ENCODE measurements at places on chromosomes 5 and 9.

DNA sequence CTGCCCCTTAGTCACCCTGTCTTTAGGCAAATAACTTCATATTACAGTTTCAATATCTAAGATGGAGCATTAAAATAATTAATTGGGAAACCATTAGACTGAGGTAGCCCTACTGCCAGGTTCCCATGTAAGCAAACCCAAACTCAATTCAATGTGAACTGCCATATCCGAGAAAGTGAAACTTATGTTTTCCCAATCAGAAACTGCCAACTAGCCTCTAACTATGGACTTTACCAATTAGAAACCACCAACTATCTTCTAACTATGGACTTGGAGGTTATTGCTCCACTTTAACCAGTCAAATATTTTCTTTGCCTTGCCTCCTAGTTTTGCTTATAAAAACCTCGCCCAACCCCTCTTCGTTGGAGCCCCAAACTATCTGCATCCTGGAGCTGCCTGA is 218.5 kb downstream of the ENC1 start:
- no peak for DNase-seq

GRCh38 chr9:89139455-89139854 is 39.2 kb downstream of the SHC3 start:
- no peak for DNase-seq

GRCh38 chr9:123655681-123656423 is 274.1 kb downstream of the DENND1A start:
- DNase-seq, result no peak

GRCh38 chr5:22663134-22663533 is 190.0 kb downstream of the CDH12 start:
- no peak for DNase-seq

DNA sequence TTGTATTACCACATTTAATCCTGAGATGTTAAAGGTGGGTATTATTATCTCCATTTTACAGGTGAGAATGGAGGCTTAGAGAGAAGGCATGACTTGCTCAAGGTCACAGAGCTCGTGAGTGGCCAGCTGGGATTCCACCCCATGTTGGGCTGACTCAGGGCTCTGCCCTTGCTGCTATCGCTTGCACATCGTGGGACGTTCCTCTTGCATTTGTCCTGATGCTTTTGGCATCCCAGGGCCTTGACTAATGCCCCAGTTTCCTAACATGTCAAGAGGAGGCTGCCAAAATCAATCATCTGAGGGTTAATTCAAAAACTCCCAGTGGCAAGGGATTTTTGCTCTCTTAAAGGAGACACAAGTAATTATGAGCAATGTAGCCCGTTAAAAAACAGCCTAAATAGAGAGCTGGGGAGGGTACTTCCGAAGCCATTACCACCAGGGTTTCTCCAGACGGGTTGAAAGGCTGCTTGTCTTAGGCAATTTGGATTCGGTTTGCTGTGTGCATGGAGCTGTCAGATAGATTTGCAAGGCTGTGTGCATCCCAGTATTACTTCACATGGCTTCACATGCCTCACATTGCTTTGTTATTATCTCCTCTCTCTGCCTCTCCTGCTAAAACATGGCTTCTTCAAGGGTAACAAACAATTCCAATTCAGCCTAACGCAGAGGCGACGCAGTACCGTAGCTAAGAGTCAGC is 347.4 kb downstream of the DRD1 start:
- peak; percentile 93 for DNase-seq

DNA sequence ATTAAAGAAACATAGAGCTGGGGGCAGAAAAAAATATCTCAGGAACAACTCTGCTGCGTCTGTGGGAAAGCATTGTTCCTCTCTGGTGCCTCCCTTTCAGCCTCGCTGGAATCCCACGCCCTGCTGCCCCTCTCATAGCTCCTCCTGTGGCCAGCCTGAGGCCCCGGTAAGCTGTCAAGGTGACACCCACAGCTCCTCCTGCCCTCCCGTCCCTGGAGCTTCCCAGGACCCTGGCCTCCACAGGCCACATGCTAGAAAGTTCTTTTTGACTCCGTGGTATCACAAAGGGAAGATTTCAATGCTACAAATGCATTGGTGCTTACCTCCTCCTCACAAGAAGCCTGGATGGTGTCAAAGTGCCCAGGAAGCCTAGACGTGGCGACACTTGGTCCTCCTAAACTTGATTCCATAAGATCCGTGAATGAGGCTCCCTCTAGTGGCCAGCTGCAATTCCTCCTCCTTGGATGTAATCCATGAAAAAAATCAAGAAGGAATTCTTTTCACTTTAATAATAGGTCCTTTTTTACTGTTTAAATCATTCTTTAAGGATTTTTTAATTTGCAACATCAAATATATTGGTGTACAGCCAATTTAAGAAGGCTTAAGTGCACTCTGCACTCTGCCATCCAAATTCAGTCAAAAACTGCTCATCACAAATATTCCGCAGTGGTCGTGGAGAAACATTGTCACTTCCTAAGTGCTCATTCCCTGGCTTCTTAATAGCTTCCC is 104.9 kb downstream of the CFAP90 start:
- DNase-seq, result peak; percentile 91

DNA sequence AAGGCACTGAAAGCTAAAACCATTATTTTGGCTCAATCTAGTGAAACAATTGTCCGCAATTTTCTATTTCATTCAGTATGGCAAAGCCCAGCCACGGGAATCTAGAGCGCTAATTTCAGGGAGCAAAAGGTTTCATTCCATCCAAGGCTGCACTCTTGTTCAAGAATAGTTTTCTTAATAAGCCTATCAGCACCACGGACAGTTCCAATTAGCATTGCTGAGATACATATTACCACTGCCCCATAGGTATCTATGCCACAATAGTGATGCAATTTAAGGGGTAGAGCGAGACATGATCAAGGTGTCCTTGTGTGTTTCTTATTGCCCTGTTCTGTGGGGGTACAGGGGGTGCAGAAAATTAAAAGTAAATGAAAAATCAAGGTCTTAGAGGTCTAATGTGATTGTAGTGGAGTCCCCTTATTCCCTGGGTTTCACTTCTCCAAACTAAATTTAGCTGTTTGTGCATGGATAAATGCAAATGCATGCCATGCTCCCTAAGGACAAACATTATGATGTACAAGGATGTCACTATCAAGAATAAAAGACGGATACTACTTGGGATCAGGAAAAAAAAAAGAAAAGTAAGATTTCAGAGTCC is 45.5 kb downstream of the SPOCK1 start:
- DNase-seq, result peak; percentile 85

GRCh38 chr5:61159070-61159469 is 3.2 kb downstream of the SMIM15 start:
- DNase-seq, result no peak

GRCh38 chr5:135034963-135035677 is 1.1 kb upstream of the PITX1 start:
- no peak for DNase-seq

DNA sequence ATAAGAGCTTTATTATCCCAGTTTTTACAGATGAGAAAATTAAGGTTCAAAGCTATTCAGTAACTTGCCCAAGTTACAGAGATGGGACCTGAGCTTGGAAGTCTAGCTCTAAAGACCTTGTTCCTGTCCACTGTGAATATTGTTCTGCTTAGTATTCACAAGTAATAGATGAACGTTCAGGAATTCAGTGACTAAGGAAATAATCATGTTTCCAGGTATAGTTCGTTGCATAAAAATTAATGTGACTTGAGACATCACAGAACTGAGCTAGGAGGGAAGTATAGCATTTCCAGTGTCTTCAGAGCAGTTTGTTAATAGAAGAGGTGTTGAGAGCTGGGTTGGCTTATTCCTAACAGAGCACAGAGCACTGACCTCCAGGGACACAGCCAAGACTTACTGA is 136.1 kb downstream of the FGF1 start:
- no peak for DNase-seq

- no peak for DNase-seq
Observed at GRCh38 chr9:32957358-32957757, 44.1 kb downstream of the APTX start.

DNA sequence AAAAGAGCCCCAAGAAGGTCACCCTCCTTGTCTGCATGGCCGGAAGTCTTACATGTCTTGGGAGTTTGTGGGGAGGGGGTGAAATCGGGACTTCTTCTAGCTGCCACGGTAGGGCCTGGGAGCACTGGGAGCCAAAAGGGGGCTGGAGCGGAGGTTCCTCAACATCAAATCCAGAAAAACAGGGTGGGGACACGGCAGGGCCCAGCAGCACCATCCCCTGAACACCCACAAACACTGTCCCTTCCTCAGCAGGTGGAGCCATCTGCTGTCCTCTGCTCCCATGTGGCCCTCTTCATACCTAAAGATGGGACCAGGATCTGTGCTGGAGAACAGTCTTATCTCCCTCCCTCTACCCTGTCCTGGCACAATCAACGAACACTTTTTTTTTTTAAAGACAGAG is 2.7 kb downstream of the TERT start:
- DNase-seq, result no peak

DNA sequence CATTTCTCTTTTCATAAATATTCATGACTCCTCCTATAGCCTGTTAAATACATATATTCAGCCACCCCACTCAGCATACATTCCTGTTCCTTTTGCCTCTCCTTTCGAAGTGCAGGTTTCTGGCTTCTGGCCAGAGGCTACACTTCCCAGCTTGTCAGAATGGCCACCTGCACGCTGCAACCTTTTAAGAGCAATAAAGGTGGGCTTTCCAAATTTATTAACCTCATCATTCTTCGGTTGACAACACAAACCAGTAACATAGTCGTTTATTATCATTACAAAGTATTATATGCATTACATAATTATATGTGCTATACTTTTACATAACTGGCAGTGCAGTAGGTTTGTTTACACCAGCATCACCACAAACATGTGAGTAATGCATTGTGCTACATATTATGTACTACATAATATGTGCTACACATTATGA is 16.5 kb upstream of the TMEM171 start:
- DNase-seq, result no peak

DNA sequence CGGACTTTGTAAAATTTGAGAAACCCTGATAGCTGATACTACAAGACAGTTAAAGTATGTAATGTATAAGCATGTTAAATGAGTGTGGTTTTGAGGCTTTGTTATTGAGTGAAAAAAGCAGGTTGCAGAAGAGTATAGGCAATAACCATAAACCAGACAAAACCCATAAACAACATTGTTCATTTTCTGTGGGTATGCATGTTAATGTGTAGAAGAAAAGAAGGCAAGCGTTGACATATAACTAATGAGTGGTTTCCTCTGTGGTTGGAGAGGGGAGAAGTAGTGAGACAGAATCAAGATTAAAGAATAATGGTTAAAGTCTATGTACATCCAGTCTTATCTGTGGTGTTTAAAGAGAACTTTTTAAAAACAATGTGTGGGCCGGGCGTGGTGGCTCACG is 26.2 kb downstream of the RAD23B start:
- DNase-seq, result no peak

DNA sequence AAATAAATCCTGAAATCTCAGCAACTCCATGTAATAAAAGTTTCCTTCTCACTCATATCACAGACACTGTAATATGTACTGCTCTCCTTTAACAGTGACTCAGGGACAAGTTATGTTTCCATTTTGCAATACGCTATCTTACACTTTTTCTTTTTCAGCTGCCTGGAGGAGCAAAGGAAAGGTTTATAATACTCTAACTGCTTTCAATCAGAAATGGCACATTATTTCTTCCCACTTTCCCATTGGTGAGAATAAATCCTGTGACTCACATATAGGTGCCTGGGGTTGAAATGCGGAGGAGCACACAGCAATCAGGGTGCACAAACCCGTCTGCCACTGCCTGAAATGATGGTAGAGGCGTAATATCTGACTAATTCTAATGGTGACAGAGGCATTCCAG is 186.6 kb downstream of the HINT1 start:
- no peak for DNase-seq

GRCh38 chr5:59698207-59699178 is 195.0 kb downstream of the PDE4D start:
- no peak for DNase-seq

DNA sequence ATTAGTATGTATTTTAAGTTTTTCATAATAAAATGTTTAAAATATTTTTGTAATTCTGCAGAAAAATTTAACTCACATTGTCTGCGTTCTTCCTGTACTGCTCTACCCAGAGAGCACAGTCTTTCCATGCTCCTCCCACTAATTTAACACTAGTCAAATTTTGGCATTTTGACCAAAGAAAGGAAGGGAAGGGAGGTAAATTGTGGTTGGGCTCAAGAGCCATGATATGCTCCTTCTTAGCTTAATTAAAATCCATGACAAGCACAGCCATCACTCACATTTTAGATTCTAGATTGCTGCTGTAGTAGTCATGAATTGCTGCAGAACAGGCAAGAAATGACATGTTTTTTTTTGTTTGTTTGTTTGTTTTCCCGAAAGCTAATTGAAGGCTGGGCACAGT is 98.4 kb downstream of the NLN start:
- no peak for DNase-seq

DNA sequence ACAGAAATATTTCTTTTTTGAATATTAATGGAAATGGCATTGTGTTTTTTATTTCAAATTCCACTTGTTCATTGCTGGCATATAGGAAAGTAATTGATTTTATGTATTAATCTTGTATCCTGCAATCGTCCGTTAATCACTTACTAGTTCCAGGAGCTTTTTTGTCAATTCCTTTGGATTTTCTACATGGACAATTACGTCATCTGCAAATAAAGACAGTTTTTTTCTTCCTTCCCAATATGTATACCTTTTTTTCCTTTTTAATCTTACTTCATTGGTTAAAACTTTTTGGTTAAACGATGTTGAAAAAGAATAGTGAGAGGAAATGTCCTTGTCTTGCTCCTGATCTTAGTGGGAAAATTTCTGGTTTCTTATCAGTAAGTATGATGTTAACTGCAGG is 1.5 kb upstream of the TIFAB start:
- DNase-seq, result no peak

- no peak for DNase-seq
Observed at GRCh38 chr5:178123966-178124925, 6.6 kb upstream of the RMND5B start.

DNA sequence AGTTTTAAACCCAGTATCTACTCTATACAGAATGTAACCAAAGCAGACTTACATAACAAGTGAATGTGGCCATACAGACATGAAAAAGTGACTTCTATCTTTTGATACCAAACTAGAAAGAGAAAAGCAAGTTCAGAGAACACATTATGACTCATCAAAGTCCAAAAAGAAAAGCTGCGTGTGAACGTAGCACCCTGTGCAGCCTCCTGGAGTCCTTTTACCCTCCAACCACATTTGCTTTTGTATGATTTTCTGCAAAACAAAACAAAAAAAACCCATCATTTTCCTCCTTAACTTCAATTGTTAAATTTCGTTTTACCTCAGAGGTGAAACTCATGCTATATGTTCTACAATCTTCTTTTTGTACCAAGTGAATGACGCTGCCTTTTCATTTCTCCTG is 2.8 kb upstream of the SMARCA2 start:
- no peak for DNase-seq

GRCh38 chr5:175681045-175681967 is 23.4 kb downstream of the HRH2 start:
- DNase-seq, result no peak

GRCh38 chr9:89597711-89598362 is 7.0 kb upstream of the GADD45G start:
- DNase-seq, result peak; percentile 93

- peak; percentile 90 for DNase-seq
Observed at GRCh38 chr9:105064248-105065097, 136.5 kb upstream of the ABCA1 start.
